ENCODE measurements at places on chromosomes 6 and 20.

DNA sequence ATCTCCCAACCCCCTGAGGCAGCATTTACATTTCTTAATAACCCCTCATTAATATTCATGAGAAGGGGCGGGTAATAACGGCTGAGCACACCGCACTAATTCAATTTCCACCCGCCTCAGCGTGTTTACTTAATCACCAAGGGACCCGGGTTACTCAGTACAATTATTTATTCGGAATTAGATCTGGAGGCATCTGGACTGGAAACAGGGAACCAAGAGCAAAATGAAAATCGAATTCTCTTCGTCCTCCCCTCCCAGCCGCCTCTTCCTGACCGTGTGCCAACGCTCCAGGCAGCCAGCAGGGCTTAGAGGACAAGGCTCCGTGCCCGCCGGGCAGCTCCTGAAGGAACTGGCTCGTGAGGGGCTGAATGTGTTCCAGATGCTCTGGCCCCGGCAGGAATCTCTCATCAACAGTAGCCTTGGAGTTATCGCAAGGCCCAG is 23.5 kb upstream of the CTNNBL1 start:
- no peak for DNase-seq

DNA sequence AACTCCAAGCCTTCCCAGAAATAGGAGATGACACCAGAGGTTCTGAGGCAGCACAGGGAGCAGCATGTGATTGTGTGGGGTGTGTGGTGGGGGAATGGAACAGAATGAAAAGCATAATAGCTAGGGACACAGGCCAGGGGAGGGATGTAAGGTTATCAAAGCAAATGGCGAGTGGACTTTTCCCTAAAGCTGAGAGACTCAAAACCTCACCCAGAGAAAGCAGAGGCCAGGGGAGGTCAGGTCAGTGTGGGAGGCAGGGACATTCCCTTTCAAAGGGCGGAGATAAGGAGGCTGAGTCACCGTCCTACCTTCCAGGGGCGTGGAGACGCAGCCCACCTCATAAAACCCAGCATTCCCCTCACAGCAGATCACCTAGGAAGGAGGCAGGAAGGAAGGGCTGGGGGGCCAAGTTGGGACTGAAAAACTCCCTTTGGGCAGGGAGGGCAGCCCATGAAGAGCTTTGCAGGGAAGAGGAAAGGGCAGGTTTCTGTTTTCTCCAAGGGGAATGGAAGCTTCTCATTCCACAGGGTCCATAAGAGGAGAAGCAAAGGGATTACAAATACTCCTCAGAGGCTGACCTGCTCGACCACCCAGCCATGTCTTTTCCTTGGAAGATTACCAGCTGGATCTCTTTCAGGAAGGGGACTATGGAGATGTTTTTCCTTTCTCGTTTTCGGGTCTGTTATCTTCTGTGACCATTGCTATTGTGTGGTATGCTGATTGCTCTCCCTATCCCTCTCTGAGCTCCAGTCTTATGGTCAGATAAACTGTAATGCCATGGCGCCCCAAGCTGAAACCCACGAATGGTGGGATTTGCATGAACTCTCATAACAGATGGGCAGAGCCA is 9.6 kb upstream of the LY6G5C start:
- no peak for DNase-seq

DNA sequence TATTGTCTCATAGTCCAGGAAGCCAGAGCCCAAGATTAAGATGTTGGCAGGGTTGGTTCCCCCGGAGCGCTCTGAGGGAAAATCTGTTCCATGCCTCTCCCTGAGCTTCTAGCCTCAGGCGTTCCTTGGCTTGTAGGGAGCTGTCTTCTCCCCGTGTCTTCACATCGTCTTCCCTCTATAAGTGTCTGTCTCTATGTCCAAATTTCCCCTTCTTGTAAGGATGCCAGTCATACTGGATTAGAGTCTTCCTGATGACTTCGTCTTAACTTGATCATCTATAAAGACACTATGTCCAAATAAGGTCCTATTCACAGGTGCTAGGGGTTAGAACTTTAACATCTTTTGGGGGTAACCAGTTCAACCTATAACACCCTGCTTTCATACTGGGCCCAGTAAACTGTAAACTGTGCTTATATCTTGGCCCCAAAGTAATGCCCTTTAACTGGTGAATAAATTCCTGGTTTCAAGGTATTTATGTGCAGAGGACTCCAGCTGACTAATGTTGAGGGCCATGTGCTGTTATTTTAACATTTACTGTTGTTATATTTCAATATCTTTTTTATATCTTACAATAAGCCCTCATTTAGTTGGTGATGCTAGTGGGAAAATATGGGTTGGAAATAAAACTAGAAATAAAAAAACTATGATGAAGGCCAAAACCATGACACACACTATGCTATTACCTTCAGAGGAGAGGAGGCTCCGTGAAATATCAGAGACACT is 101.7 kb upstream of the IYD start:
- DNase-seq, result no peak

- DNase-seq, result no peak
Observed at GRCh38 chr6:68777956-68778355, 142.9 kb downstream of the ADGRB3 start.

DNA sequence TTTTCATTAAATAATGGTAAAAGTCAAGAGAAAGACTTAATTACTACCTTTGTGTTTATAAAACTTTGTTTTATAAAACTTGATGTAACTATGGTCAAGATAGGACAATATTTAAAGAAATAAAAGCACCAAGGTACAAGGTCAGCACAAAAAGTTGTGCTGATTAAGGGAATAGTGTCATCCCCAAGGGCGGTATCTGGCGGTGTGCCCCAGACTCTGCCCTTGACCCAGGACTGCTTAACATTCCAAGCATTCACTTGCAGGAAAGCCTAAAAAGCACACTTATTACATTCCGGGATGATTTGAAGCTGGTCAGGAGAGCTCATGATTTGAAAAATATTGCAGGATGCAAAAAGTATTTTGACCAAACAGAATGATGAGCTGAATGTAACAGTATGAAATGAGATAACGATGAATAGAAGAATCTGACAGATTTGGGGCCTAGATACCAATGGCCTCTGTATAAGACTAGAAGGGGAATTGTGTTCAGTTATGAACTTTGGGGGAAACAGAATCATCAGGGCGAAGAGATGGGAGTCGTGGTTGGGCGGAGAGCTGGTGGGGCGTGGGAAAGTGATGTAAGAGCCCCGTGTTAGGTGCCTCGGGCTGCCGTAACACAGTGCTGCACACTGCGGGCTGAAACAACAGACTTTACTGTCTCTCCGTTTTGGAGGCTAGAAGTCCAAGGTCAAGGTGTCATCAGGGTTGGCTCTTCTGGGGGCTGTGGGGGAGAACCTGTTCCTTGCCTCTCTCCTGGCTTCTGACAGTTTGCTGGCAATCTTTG is 77.2 kb downstream of the CDC5L start:
- DNase-seq, result no peak

- no peak for DNase-seq
Observed at GRCh38 chr6:46888578-46888977, 33.2 kb downstream of the ADGRF5 start.

GRCh38 chr6:15044948-15045347 is 200.9 kb upstream of the JARID2 start:
- no peak for DNase-seq

DNA sequence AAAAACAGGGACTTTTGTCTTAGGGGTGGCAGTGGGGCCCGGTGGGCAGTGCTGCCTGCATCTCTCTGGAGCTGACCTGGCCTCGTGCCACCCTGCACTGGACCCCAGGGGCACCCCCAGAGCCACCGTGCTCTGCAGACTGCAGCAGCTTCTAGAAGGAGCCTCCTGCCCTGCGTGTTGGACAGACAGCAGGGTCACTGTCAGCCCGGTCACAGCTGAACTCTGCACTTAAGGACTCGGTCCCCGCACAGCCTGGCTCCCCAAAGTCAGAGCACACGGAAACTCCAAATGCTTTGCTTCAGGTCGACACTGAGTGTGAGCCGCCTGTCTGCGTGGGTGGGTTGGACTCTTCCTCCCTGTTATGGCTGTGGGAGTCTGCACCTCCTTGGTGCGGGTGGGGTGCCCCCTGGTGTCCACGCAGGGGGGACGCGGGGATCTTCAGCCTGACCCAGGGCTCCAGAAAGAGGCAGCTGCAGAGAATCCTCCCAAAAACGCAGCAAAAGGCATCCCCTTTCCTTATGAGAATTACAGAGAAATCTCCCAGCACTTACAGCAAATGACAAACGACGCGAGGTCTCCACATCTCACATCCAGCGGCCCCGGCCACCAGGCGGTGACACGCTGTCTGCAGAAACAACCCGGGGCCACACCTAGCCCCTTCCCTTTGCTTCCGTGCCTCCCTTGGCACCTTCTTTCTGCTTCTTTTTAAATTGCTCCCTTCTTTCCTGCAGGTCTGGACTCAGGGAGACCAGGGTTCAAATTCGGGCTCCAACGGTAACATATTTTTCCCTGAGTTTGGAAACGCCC is 36.3 kb upstream of the DACT2 start:
- peak; percentile 55 for DNase-seq

GRCh38 chr6:134185277-134185676 is 132.6 kb downstream of the SGK1 start:
- no peak for DNase-seq

DNA sequence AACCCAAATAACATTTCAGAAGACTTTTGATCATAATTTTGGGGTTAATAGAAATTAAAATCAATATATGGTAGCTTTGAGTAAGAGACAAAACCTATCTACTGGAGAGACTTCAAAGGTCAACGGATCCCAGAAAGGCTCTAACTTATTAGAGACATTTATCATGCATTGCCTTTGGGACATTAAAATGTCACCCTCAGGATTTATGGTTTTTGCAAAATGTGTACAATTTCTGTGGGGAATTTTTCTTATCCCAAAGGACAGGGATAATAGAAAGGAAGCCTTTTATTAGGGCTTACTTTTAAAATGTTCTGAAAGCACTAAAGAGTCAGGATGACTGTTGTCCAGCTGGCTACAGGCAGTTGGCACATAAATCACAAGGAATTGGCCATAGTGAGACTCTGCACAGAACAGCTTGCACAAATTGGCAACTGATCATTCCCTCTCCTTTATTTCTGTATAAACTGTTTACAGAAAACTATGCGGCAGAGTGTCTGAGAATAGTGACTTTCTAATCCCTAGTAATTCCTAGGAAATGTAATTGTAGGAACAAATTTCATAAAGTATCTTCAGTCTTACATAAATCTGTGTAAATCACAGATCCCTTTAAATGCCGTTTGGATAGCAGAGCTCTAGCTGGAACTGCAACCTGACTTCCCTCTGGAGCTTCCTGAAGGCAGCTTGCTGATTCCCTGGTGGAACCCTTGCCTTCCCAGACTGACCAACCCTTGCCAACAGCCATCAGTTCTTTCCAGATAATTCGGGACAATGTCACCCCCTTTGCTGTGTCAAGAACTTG is 201.1 kb upstream of the PREP start:
- peak; percentile 58 for DNase-seq

GRCh38 chr6:140441256-140441655 is 1066.8 kb upstream of the CITED2 start:
- peak; percentile 80 for DNase-seq

DNA sequence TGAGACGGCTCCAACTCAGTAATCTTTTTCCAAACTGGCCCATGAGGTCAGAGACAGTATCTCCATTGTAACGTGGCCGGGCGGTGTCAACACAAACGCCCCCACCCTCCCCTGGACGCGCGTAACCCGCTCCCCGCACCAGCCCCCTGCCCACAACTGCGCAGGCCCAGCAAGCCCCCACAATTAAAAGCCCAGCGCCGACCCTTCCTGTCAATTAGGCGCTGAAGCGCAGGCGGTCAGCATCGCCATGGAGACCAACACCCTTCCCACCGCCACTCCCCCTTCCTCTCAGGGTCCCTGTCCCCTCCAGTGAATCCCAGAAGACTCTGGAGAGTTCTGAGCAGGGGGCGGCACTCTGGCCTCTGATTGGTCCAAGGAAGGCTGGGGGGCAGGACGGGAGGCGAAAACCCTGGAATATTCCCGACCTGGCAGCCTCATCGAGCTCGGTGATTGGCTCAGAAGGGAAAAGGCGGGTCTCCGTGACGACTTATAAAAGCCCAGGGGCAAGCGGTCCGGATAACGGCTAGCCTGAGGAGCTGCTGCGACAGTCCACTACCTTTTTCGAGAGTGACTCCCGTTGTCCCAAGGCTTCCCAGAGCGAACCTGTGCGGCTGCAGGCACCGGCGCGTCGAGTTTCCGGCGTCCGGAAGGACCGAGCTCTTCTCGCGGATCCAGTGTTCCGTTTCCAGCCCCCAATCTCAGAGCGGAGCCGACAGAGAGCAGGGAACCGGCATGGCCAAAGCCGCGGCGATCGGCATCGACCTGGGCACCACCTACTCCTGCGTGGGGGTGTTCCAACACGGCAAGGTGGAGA is at the start of the genes HSPA1A and HSPA1L:
Gene HSPA1A, plus strand, starts transcription at position 519 of the 814 bp plus-strand sequence. Its CDS starts 214 bp downstream, at position 733.
Gene HSPA1L, minus strand, starts transcription at position 259 of the 814 bp plus-strand sequence. CDS start 3,311 bp downstream, outside the sequence.
- peak; percentile 97 for DNase-seq

DNA sequence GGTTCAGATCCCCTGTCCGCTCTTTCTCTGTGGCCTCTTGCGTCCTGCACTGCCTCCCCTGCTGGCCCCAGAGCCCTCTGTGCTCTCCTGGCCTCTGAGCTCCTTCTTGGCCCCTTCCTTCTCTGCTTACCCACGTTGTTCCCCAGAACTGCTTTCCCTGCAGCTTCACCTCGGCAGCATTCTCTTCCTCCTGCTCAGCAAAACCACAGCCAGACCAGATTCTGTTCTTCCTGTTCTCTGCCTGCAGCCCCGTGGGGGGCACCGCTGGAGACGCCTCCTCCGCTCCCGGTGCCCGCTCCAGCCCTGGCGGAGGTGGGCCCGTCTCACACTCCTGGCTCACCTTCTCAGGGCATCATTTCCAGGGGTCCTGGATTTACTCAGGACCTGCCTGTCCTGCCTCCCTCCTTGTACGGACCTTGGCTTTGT is 59.7 kb downstream of the TCP11 start:
- DNase-seq, result no peak

- DNase-seq, result no peak
Observed at GRCh38 chr6:110567957-110568696, 91.7 kb upstream of the SLC22A16 start.

GRCh38 chr6:27608916-27609883 is 136.3 kb upstream of the ZNF184 start:
- no peak for DNase-seq

DNA sequence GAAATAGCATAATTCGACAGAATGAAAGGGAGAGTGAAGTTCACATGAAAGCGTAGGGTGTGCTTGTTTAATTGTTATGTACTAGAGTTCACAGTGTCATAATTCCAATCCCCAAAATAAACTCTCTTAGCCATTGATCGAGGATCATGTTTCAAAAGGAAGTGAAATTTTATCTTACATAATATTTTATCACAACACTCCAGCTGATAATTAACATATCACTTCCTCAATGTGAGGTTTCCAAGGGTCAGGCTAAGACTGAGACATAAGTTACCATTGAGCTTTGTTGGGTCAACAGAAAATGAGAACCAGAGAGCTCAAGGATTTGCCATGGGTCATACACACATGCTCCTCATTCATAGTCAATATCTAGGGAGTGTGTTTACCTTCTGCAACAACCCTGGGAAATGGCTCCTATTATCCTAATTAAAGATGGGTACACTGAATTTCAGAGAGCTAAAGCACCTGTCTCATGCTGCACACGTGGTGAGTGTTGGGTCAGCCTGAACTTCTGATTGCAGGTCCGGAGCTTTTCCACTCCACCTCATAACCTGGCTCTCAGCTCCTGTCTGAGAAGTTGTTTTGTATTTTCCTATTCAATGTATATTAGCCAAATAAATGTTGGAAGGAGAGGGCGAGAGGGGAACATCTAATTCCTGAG is 3.0 kb downstream of the GSTA2 start:
- no peak for DNase-seq

Data from renal pelvis (tissue), 12 donors.